Mesenteric fat pad (tissue), 1 donor: ENCODE measurements at places on chromosomes 11 and 22. TPM values are rescaled to one million over a fixed set of nuclear protein-coding genes. Genes with fewer than 3 reads are reported as not detected.

DNA sequence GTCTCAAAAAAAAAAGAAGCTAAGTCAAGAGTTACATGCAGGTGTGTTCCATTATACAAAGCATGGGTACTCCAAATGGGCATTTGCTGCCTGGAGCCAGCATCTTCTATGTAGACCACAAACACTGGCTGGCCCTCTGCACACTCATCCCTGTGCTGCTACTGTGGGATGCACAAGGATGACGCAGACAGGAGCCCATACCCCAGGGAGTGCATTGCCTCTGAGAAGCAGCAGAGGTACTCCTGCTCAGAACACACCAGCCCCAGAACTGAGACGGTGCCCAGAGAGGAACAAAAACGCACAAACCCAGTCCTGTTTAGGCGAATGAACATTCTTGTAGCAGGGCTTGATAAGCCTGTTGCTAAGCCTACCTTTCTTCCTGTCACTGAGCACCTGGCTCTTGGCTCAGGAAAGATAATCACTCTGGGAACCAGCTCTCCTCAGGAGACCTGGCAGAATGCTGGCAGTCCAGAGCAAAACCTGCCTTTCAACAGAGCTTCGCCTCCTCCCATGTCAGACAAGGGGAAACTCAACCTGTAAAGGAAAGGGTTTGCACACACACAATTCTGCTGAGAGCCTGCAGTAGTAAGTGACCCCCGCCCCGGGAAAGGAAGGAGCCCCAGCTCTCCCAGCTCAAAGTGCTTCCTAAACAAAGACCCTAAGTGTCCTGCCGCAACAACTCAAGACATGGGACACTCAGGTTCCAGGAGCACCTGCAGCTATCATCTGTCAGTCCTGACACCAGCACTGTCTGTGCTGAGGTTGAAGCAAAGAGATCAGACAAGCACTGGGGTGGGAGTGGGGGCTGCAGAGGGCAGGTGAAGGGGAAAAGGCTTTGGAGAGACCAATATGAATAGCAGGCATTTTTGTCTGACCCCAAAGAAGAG is 145.7 kb downstream of the TENM4 start:
- DNase-seq: no peak

The LARGE2 gene
- not detected for total RNA-seq

The KCNK7 gene
- total RNA-seq: 1.5 TPM

DNA sequence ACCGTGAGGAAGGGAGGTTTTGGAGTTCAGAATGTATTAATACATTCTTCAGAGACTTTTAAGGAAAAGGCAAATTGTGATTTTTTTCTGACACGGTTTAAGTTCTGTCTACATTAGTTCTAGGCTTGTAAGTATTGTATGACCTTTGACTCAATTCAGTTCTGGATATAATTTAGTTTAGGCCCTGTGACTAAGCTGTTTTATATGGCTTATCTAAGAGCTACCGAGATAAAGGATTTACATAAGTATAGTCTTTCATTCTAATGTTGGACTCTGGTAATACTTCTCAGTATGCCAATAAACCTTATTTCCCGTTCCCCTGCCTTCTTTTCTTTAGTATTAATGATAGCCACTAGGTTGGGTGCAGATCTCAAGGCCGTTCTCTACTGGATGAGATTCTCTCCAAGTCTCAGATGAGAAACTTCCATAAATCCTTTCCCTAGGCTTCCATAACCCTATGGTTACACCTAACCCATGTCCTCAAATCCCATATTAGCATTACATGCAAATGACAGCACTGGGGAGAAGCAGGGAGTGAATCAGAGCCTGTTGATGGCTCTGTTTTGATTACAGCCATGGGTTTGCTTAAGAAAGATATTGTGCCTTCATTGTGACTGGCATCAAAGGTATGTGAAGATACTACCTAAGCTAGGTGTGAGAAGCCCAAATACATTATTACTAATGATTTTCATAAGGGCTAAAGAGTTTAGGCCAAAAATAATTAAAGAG is 38.7 kb downstream of the BARX2 start:
- DNase-seq: no peak

- no peak for DNase-seq
These were observed 76.2 kb downstream of the PPP6R3 start for GRCh38 chr11:68536706-68537105.

DNA sequence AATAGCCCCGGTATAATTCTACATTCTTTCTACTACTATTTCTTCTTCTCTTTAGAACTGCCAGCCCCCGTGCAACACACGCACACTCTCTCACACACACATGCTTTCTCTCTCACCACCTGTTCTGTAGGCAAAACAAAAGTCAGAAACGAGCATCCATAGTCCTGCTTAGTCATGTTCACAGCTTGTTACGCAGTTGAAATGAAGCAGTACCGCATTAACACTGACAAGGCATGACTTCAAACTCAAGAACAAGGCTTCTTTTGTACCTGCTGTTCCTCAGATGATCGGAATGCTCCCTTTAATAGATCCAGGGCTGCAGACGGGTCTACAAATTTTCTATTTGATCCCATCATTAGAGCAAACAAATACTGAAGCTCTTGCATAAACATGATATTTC is 42.2 kb downstream of the USP28 start:
- DNase-seq: no peak

GRCh38 chr22:37258005-37258752 is 14.1 kb upstream of the RAC2 start:
- DNase-seq: no peak

DNA sequence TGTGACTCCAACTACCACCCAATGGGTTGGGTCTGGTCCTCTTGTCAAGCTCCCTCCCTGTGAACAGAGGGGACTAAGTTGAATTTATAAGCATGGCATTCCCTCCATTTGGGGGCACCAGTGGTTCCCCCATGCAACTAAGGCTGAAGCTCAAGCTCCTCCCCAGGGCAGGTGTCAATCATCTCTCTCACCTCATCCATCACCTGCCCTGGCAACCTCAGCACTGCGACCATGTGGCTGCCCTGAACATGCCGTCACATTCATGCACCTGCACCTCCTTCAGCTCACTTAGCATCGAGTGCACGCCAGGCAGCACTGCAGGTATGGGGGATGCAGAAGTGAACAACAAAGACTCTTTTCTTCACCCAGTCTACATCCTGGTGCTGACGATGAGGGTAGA is 799.3 kb downstream of the TBC1D22A start:
- no peak for DNase-seq

The DNAL4 gene
- total RNA-seq: 7.2 TPM

- peak; percentile 75 for DNase-seq
These were observed 51.7 kb downstream of the TSPAN18 start for GRCh38 chr11:44778195-44779100.

The ALDH3B2 gene
- total RNA-seq: not detected

DNA sequence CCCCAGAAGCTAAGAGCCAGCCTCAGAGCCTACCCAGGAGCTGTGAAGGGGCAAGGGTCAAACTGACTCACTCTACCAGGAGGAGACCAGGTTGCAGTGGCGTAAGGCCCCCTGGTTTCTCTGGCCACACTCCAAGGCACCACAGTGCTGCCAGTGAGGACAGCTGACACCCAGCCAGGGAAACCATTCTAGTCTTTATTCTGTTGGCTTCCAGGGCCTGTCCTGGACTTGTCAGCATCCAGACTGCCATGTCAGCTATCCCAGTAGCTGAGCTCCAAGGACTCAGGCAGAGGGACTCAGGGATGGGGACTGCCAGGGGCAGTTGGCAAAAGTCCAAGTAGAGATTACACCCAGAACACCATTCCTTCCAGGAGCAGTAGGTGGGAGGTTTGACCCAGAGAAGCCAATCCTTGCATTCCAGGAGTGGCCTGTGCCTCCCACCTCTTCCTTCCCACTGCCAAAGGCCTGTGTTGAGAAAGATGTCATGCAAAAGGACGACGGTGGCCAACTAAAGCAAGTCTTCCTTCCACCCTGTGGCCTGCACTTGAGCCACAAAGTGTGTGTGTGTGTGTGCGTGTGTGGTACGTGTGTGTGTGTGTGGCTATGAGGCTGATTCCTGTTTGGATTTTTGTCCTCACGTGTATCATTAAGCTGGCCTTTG is 3.6 kb upstream of the MAPK8IP1 start:
- no peak for DNase-seq

The OR10D3 gene
- not detected for total RNA-seq

DNA sequence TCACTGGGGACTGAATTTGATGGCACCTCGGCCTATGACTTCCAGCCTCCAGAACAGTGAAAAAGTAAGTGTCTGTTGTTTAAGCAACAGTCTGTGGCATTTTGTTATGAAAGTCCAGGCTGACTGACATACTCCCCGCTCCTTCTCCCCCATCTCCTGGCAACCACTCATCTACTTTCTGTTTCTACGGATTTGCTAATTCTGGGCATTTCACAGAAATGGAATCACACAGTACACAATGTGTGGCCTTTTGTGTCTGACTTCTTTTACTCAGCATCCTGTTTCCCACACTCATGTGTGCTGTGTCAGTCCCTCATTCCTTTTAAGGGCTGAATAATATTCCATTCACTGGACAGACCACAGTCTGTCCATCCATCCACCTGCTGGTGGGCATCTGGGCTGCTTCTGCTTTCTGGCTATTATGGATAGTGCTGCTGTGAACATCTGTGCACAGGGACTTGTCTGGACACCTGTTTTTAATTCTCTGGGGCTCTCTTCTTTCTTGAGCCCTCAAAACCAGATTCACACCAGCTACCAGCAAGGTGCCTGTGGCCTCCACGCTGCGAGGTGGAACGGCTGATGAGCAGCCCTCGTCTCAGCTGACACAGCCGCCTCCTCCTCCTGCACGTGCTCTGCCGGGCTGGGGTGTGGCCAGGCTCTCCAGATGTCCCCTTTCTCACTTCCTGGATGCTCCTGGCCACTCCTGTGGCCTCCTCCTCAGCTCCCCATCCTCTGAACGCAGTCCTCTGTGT is 333.1 kb downstream of the CTTN start:
- DNase-seq: no peak

The APOBEC3B gene
- total RNA-seq: 0.58 TPM

DNA sequence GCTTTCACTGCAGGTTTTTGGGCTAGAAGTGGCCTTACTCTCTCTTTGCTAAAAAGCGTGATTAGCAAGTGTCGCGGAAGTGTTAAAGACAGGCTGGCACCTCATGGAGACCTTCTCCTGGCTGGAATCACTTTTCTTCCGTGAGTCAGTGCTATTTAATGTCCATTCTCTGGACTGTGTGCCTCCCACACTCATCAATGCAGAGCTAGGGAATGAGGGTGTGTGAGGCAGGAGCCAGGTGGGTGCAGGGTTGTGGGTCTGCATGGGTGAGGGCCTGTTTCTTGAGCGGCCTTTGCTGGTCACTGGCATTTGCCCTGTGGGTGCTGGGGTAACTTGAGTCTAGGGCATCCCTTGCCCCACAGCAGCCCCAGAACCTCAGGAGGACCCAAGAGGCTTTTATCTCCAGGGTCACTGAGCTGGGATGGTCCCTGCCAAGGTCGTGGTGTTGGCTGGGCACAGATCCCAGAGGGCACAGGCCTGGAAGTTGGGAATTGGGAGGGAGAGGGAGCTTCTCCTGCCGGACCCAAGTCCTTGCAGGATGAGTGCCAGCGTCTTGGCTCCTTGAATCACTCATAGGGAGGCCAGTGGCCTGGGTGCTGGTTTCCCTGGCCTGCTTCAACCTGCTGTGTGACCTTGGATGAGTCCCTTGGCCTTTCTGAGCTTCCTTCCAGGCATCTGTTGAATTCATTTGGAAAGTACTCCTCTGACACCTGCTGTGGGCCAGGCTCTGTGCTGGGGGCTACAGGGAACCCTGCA is 30.0 kb downstream of the KIAA1671 start:
- no peak for DNase-seq

The VPREB1 gene
- not detected for total RNA-seq

GRCh38 chr22:50286275-50286674 is 16.1 kb upstream of the MAPK11 start:
- DNase-seq: no peak

GRCh38 chr11:79081471-79082031 is 359.3 kb downstream of the TENM4 start:
- no peak for DNase-seq

DNA sequence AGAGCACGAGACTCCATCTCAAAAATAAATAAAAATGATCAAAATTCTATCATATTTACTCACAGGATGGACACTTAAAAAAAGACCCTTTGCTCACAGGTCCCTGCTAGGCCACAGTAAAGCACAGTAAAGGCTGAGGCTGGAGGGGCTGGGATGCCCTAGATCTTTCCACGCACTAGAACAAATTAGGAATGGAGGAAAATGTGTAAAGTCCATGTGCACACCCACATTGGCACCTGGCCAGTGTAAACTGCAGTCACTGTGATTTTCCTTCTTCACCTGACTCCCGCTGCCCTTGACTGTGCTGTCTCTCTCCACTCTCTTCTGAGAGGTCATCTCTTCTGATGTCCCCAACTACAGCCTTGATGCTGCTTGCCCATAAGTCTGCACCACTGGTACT is 195.5 kb downstream of the EFCAB6 start:
- DNase-seq: no peak

The MPPED2 gene
- 4.9 TPM for total RNA-seq

DNA sequence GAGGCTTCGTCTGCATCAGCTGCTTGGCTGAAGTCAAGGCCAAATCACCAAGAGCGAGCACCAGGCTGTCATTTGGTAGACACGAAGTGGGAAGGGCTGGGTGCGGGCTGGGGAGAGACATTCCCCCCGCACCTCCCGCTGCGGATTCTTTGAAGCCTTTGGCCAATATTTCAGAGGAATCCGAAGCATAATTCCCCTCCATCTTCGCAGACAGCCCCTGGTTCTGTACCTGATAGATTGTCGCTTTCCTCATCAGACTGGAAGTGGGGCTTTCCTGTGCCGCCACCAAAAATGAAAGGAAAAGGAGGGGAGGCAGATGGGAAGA is 15.3 kb downstream of the BLID start:
- DNase-seq: no peak

- no peak for DNase-seq
These were observed 953 bp downstream of the ATG16L2 start for GRCh38 chr11:72815110-72815618.

GRCh38 chr11:88164806-88165585 is 10.2 kb downstream of the RAB38 start:
- DNase-seq: no peak

- DNase-seq: no peak
These were observed 6.2 kb upstream of the LDLRAD3 start for GRCh38 chr11:35937700-35938099.

The SAAL1 gene
- 9.4 TPM for total RNA-seq
